C1 segment of cervical spinal cord (tissue), 14 donors: ENCODE measurements at places on chromosomes 1 and 21.

- DNase-seq = no peak
Observed at GRCh38 chr1:163472651-163473248, 151.0 kb downstream of the NUF2 start.

DNA sequence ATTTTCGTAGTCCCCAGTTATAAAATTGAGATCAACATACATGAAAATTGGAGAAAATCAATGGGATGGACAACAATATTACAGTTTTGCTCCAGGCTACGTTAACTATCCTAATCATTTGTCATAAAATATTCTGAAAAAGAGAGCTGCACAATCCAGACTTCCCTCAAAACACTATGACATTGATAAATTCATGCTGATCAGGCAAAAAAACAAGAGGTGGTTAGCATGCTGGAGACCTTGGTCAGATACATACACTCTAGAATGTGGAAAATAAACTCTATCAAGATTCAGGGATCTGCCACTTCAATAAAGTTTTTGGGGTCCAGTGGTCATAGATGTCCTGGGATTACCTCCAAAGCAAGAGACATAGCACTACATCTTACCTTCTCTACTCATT lies 32.5 kb upstream of the ARHGAP29 start:
- DNase-seq = no peak

- DNase-seq = no peak
Observed at GRCh38 chr1:69519006-69519405, 48.7 kb upstream of the LRRC7 start.

- no peak for DNase-seq
Observed at GRCh38 chr1:93463960-93464359, 16.0 kb downstream of the FNBP1L start.

- no peak for DNase-seq
Observed at GRCh38 chr1:48114596-48115382, 107.7 kb upstream of the SLC5A9 start.

GRCh38 chr1:227764019-227764391 lies 28.8 kb downstream of the SNAP47 start:
- no peak for DNase-seq

- DNase-seq = no peak
Observed at GRCh38 chr1:31790641-31791091, 25.2 kb downstream of the SPOCD1 start.

GRCh38 chr1:21517660-21518480 lies 8.6 kb downstream of the ALPL start:
- no peak for DNase-seq

GRCh38 chr21:39625211-39625895 lies 12.6 kb downstream of the B3GALT5 start:
- DNase-seq = no peak

GRCh38 chr1:33853431-33853830 lies 10.4 kb upstream of the HMGB4 start:
- DNase-seq = no peak

GRCh38 chr1:28456078-28456477 lies 49.8 kb upstream of the RCC1 start:
- DNase-seq = no peak

GRCh38 chr1:9181990-9182783 lies 52.4 kb upstream of the H6PD start:
- no peak for DNase-seq

DNA sequence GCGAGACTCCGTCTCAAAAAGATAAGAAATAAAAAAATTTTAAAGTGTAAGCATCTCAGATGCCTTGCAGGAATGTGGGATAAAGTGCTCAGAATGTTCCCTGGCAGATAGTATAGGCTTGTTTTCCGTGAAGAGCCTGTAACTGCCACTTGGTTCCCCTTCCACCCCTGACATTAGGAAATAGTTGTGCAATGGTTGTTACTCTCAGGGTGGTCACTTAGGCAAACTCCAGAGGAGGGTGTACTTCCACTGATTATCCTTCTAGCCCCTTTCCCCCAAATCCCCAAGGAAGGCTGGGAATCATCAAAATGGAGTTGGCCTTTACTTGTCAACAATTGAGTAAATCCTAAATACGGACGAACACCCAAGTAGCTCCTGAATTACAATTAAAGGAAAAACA lies 10.4 kb downstream of the RPL11 start:
- DNase-seq = no peak

- no peak for DNase-seq
Observed at GRCh38 chr1:155195201-155196102, 12.2 kb downstream of the THBS3 start.

DNA sequence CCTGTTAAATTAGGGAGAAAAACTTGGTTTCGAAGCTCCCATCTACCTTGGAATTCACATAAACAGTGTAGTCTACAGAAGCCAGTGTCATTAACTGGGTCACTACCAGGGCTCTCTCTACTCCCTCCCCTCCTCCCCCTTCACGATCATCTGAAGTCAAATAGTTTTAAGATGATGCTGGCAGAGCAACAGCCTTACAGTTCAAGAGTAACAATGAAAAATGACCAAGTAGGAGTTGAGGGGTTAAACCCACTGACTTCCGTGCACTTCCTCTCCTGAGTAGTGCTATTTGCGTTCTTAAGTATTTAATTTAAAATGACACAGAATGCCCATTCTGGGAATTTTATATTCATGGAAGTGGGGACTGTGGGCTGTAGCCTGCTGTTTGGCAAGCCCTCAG lies 236.9 kb downstream of the SIPA1L2 start:
- DNase-seq = no peak

GRCh38 chr1:150842343-150842742 lies 34.1 kb downstream of the ARNT start:
- no peak for DNase-seq

DNA sequence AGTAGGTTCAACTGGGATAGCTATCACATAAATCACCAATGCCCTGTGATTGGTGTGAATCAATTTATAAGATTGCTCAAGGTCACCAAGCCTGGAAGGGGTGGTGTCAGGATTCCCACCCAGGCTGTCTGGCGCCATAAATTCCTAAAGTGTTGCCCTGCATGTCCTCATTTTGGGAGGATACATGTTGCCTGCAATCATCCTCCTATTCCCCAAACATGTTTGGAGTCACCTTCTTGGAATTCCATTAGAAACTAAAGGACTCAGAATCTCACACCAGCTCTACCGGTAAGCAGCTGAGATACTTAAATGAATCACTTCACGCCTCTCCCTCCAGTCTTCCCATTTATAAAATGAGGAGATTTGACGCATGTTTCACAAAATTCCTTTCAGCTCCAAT lies 54.1 kb upstream of the SLC45A1 start:
- DNase-seq = no peak

DNA sequence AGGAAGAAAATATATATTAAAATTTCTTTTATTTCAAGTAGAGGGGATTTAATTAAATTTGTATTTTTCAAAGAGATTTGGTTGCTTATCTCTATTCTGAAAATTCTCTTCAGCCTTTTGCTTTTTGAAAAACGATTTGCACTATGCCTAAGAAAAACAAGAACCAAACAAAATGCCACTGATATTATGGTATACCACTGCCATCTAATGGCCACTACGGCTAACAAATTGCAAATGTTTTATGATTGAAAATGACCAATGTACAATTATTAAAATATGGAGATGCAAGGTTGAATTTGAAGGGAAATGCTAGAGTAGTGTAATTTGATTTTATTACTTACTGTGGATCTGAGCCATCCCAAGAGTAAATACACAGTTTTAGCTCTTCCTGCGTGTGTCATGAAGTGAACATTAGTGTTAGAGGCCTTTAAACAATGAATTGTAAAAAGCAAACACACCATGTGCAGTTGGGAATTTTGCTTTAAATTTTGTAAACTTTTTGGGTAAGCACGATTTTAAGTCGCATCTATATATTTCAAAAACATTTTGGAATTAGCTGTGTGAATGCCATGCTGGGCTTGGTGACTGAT lies 137.4 kb upstream of the USP25 start:
- DNase-seq = no peak

- DNase-seq = no peak
Observed at GRCh38 chr1:36172983-36173382, 17.0 kb downstream of the MAP7D1 start.

GRCh38 chr1:245546875-245547274 lies 392.1 kb downstream of the KIF26B start:
- DNase-seq = no peak

DNA sequence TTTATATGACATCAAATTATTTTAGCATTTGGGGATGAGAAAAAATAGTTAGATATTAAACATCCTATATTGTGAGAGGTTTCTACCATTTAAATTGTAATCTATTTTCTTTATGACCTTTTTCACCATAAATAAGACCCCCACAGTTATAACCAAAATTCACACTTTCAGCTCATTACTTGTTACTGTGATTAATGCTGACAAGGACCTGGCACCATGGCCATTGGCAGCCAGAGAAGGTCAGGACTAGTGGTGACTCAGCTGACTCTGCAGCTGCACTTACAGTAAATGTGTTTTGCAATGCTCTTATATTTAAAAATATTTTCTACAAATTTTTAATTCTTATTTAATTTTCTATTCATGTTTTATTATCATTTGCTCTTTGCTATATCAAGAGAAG lies 133.3 kb upstream of the C1orf105 start:
- no peak for DNase-seq

- DNase-seq = no peak
Observed at GRCh38 chr1:155127967-155128754, 485 bp downstream of the EFNA1 start.

- no peak for DNase-seq
Observed at GRCh38 chr1:92536980-92537884, 50.5 kb upstream of the GFI1 start.

- no peak for DNase-seq
Observed at GRCh38 chr1:180252638-180253536, 22.8 kb downstream of the LHX4 start.

GRCh38 chr1:204357551-204358490 lies 1.9 kb downstream of the PLEKHA6 start:
- DNase-seq = no peak

DNA sequence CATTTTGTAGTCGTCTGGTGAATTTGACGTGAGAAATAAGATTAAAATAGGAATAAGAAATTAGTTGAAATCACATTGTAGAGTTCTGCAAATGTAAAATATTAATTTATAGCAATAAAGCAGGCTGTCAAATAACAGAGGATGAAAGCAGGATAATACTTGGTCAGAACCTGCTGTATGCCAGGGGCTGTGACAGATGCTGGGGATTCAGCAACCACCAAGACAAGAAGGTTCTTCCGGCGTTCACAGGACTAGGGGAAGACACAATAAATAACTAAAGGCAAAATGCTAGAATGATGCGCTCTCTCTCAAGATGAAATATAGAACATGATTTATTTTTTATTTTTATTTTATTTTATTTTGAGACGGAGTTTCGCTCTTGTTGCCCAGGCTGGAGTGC lies 6.8 kb upstream of the PARK7 start:
- no peak for DNase-seq

DNA sequence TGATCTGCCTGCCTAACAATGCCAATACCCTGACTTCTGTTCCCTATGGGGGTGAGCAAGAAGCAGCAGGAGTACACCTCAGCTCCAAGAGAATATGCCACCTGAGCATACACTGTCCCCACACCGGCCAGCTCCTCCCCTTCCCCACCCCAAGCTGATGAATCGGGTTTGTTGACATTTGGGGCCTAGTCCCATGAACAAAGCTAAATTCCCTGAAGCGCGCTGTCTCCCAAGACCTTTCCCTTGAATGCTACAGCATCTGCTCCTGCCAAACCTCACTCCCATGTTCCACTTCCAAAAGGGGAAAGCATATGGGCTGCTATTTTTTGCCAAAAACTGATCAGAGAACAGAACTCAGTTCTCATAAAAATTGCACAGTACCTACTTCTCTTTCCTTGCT lies 220.4 kb upstream of the CAMK1G start:
- DNase-seq = peak; percentile 18

DNA sequence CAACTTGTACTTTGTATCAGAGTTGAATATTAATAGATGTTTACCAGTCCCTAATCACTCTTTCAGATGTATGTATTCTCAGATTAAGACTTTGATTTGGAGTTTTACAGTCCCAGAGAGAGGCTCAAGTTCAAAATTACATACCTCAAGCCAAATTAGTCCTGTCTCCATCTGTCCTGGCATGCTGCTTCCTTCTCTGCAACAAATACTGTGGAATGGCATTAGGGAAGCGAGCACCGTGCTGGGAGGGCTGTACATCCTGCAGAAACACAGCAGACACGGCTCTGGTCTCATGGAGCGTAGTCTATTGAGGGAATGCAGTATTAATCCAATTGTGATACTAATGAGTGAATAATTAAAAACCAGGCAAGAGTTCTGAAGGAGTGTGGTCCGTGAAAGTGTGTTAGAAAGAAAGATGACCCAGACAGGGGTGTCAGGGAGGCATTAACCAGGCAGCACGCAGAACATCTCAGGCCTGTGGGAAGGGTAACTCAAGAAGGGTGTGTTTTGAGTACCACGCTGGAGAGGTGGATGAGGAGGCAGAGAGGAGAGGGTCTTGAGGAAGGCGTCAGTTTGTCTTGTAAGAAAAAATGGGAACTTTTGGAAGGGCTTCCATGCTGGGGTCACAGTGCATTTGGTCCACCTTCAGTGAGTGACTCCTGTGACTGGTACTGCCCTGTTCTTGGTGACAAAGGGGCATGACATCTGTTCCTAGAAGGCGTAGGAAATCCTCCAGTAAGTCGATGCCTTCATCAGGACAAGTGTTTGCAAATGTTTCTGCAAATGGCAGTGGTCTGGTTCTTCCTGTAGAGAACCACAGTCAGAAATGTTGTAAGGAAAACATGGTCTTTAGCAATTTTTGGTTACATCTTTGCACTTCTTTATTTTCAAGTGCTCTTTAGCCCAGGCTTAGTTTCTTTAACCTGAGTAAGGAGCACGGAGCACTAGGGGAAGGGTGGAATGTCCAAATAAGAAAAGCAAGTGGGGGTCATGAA lies 1.6 kb downstream of the RAB4A start:
- DNase-seq = peak; percentile 86

DNA sequence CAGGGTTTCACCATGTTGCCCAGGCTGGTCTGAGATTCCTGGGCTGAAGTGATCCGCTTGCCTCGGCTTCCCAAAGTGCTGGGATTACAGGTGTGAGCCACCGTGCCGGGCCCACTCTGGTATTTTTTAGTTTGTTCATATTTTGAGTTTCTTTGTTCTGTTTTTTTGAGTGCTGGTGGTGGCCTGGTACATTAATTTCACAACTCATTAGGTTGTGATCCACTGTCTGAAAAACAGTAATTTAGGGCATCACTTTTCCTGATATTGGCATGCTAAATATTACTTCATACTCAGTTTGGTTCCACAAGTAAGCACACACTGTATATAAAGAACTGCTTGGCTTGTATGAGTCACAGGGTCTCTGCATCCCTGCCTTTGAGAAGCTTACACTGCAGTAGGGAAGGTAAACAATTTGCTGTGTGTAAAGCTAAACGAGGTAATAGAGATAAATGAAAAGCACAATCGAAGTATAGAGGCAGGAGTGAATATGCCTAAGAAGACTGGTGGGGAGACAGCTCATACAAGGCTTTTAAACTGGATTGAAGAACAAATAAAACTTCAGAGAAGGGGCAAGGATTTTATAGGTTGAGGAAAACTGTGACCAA lies 7.7 kb downstream of the SNX27 start:
- no peak for DNase-seq

GRCh38 chr1:28913786-28914227 lies 562 bp upstream of the EPB41 start:
- no peak for DNase-seq
